ENCODE measurements at places on chromosomes 5 and 9. TPM values are rescaled to one million over a fixed set of nuclear protein-coding genes. Genes with fewer than 3 reads are reported as not detected.

Gene LHX3
- total RNA-seq, result not detected

Gene LCP2
- total RNA-seq, result 2.5 TPM

Gene RGMB
- 95.5 TPM for total RNA-seq

Gene TAL2
- total RNA-seq, result 1.4 TPM

Gene PLEKHG4B
- 4.2 TPM for total RNA-seq

Gene HTR4
- 5.5 TPM for total RNA-seq

Gene MLANA
- not detected for total RNA-seq

Gene GPSM1
- 62.5 TPM for total RNA-seq

Gene SLC36A2
- not detected for total RNA-seq

Gene SEMA5A
- 47.5 TPM for total RNA-seq

Gene APBA1
- 93.2 TPM for total RNA-seq

Gene LCN10
- total RNA-seq, result not detected

Gene DMRT3
- not detected for total RNA-seq

Gene PHF24
- total RNA-seq, result 45.2 TPM

Gene IL13
- not detected for total RNA-seq

Gene PCSK1
- 19.1 TPM for total RNA-seq

Gene PCDHB7
- total RNA-seq, result 8.5 TPM

Gene MAML1
- total RNA-seq, result 9.9 TPM

Gene SH3RF2
- 1.2 TPM for total RNA-seq

Gene SMC5
- total RNA-seq, result 31.6 TPM
